ENCODE measurements at places on chromosomes 7 and 10. TPM values are rescaled to one million over a fixed set of nuclear protein-coding genes. Genes with fewer than 3 reads are reported as not detected.

RRP12 gene
- polyA plus RNA-seq: 23.3 TPM

GUSB gene
- polyA plus RNA-seq: 55.0 TPM

PKD2L1 gene
- not detected for polyA plus RNA-seq

OR2F2 gene
- polyA plus RNA-seq: not detected

CYP26C1 gene
- polyA plus RNA-seq: 0.01 TPM

HSPA12A gene
- 16.7 TPM for polyA plus RNA-seq

NKX6-2 gene
- not detected for polyA plus RNA-seq

ALOX5 gene
- not detected for polyA plus RNA-seq

ADAMTS14 gene
- polyA plus RNA-seq: 0.33 TPM

GSAP gene
- 1.0 TPM for polyA plus RNA-seq

MMP21 gene
- not detected for polyA plus RNA-seq

GRM8 gene
- not detected for polyA plus RNA-seq

AUTS2 gene
- polyA plus RNA-seq: 3.5 TPM

CHAT gene
- not detected for polyA plus RNA-seq

Data from IMR-90 (cell line).